ENCODE measurements at places on chromosomes 16 and 17.

DNA sequence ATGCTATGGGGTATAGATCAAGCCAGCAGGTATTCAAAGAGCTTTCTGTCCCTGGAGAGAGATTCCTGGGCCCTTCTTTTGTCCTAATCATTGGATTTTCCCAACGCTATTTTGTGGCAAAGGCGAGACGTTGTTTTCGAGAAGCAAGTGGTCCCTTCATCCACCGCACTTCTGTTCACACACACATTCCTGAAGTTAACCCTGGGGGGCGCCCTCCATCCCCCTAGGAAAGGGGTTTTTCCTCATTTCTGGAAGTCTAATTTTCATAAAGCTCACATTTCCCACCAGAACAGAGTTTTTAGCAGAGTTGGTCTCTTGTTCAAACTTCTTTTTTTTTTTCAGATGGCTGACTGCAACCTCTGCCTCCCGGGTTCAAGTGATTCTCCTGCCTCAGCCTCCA lies 11.9 kb downstream of the SCGB1C2 start:
- peak; percentile 25 for DNase-seq

DNA sequence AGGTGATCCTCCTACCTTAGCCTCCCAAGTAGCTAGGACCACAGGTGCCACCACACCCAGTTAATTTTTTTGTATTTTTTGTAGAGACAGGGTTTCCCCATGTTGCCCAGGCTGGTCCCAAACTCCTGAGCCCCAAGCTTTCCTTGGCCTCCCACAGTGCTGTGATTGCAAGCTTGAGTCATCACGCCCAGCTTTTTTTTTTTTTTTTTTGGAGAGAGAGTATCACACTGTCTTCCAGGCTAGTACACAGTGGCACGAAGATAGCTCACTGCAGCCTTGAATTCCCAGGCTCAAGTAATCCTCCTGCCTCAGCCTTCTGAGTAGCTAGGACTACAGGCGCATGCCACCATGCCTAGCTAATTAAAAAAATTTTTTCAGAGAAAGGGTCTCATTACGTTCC lies 27.2 kb downstream of the HEATR9 start:
- DNase-seq = no peak

DNA sequence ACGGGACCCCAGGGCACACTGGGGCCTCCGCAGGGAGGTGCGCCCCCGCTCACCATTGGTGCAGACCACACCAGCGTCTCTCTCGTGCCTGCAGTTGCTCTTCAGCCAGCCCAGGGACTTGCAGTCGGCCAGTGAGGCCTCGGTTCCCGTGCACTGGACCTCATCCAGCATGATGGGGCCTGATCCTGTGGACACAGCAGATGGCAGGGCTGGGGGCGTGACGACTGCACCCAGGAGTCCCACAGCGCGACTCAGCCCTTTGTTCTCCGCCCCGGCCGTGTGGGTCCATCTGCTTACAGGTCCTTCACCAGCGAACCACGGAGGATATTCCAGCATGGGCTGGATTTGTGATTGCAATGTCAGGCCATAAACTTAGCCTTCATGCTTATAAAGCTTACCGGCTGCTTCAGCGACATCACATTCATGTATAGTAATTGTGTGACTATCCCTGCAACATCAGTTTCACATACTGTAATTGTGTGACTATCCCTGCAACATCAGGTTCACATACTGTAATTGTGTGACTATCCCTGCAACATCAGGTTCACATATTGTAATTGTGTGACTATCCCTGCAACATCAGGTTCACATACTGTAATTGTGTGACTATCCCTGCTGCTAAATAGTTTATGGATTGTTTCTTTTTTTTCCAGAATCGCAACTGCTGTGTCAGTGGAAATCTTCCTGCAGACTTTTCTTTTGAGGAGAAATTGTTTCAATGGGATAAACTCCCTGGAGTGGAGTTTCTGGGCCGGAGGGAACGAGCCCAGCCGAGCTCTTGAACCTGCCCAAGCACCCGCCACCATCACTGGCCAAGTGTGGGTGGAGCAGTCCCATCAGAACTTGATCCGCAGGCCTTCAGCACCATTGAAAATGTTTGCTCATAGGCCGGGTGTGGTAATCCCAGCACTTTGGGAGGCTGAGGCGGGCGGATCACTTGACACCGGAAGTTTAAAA lies 4.8 kb downstream of the LGALS3BP start:
- peak; percentile 92 for DNase-seq

GRCh38 chr16:14608111-14608566 lies 21.9 kb downstream of the PARN start:
- DNase-seq = no peak

- DNase-seq = no peak
Observed at GRCh38 chr16:85187447-85187846, 75.2 kb upstream of the CIBAR2 start.

GRCh38 chr17:46194393-46195216 lies 1.4 kb upstream of the KANSL1 start:
- no peak for DNase-seq

GRCh38 chr17:28471531-28472342 lies 1.7 kb upstream of the SLC13A2 start:
- no peak for DNase-seq

GRCh38 chr17:18234853-18235380 lies 9.5 kb downstream of the LLGL1 start:
- peak; percentile 48 for DNase-seq

GRCh38 chr17:33057564-33057963 lies 65.9 kb downstream of the SPACA3 start:
- DNase-seq = no peak

DNA sequence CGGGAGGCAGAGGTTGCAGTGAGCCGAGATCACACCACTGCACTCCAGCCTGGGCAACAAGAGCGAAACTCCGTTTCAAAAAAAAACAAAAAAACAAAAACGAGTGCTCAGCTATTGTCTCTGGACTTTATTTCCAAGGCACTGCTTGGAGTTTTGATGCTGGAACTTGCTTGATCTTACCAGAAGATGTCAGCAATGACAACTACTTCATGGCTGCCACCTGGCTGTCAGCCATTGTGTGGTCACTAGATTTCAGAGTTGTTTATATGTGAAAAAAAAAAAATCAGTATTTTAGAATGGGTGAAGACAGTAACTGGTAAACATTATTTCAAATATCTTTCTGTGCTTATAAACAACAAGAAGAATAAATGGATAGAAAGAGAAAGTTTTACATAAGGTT lies 26.3 kb upstream of the OR4D1 start:
- DNase-seq = no peak

GRCh38 chr17:55348749-55349354 lies 72.8 kb downstream of the MMD start:
- no peak for DNase-seq

DNA sequence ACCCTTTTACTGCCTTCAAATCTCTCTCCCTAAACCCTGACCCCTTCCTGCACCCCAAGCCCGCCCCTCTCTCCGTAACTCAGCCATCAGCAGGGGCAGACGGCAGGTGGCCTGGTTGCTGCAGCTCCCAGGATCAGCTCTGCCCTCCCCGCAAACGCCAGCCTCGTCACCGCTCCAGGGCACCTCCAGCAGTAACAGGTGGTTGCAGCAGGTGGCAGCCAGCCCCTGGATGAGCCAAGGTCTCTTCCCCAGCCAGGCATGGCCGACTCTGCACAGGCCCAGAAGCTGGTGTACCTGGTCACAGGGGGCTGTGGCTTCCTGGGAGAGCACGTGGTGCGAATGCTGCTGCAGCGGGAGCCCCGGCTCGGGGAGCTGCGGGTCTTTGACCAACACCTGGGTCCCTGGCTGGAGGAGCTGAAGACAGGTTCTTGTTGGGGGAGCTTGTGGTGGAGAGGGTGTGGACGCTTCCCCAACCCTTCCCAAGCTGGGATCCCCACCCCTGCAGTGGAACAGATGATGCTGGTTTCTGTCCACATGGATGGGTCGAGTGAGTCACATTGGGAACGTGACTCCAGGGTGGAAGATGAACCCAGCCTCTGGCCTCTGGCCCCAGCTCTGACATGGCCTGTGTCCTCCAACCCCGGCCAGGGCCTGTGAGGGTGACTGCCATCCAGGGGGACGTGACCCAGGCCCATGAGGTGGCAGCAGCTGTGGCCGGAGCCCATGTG lies 558 bp downstream of the HSD3B7 start:
- no peak for DNase-seq

- no peak for DNase-seq
Observed at GRCh38 chr16:12440228-12440530, 363.5 kb downstream of the CPPED1 start.

DNA sequence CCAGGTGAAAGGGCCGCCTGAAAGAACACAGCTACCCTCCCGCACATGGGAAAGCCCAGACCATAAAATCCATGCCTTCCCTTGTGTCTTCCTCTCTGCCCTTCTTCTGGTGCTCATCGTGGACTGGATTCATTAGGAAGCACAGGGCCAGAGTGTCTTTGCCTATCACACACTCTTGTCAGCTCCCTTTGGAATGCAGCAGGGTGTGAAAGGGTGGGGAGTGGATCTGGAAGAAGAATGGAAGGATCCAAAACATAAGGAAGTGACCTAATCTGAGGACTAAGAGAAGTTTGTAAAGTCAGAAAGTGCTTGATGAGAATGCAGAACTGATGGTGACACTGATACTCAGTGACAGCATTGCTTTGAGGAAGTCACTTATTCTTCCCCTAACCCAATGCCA lies 1147.3 kb upstream of the GOT2 start:
- DNase-seq = no peak

- DNase-seq = no peak
Observed at GRCh38 chr16:28155293-28155692, 56.5 kb downstream of the XPO6 start.

DNA sequence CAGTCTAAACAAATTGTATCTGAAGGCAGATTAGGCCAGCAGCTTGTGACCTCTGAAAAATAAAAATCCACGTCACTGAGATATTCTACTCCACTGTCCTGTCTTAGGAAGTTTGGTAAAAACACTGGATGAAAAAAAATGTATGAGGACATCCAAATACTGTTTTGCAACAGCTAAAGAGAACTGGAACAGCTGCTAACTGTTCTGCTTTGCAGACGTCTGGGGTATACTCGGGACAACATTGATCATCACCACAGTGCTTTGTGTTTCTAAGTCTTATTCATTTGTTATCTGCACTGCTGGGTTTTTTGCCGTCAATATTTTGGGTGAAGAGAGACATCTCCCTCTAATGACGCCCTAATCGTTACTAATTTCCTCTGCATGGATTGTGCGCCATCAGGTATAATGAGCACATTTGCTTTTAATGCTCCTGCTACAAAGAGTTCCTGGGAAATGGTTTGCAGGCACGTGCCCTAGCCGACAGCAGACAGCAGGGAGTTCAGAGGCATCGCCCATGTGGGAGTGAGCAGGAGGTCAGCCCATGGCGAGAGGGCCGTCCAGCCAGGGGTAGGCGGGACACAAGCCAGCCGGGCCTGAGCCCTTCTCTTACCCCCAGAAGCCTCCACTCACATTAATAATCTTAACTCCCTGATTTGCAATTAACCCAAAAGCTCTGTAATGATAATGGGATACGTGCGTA lies 87.0 kb downstream of the CBLN1 start:
- DNase-seq = no peak

GRCh38 chr16:83899978-83900377 lies 1.1 kb downstream of the MLYCD start:
- no peak for DNase-seq

- no peak for DNase-seq
Observed at GRCh38 chr16:23316634-23317265, 14.6 kb downstream of the SCNN1B start.

- peak; percentile 20 for DNase-seq
Observed at GRCh38 chr16:3637371-3637923, 17.0 kb upstream of the DNASE1 start.

GRCh38 chr16:87534030-87534653 lies 41.3 kb upstream of the ZCCHC14 start:
- DNase-seq = no peak

DNA sequence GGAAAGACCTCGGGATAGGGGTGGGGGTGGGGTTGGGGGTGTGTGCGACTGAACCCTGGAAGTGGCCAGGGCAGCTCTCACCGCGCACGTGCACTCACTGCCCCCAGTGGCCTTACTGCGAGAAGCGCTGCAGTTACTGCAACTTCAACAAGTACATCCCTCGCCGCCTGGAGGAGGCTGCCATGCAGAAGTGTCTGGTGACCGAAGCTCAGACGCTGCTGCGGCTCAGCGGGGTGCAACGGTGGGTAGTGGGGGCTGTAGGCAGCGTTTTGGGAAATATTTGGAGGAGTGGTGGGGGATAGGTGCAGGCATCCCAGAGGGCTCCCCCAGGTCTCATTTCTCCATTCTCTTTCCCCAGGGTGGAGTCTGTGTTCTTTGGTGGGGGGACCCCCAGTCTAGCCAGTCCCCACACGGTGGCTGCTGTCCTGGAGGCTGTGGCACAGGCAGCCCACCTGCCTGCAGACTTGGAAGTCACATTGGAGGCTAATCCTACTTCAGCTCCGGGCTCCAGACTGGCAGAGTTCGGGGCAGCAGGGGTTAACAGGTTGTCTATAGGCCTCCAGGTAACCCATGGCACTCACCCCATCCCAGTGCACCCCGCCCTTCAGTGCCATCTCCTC lies 972 bp downstream of the RSAD1 start:
- no peak for DNase-seq

- no peak for DNase-seq
Observed at GRCh38 chr17:5209396-5209795, 17.7 kb upstream of the ZNF594 start.

DNA sequence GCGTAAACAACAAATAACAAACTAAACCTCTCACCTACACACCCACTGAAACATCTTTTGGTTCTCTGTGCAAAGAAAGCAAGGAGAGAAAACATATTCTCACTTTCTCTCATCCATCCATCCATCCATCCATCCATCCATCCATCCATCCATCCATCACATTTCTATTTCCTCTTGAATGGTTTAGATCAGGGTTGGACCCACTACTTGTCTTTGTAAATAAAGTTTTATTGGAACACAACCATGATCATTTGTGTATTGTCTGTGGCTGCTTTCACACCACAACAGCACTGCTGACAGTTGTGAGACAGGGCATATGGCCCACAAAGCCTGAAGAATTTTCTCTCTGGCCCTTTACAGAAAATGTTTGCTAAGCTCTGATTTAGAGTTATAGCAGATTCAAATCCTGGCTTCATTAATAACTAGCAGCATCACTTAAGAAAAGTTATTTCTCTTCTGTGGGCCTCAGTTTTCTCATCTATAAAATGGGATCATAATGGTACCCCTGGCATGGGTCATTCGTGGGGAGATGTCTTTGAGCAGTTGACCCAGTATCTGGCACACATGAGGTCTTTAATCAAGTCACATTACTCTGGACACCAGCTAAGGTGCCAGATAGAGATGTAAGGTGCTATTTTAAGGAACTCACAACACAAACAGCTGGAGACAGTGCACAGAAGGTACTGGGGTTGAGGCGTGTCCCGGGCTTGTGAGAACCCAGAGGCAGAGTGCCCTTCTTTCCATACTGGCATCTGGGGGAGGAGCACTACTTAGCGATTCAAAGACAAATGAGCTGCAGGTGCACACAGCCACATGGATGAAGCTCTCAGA lies 146.3 kb downstream of the CMIP start:
- DNase-seq = no peak
